ENCODE measurements at places on chromosomes 16 and 17.

DNA sequence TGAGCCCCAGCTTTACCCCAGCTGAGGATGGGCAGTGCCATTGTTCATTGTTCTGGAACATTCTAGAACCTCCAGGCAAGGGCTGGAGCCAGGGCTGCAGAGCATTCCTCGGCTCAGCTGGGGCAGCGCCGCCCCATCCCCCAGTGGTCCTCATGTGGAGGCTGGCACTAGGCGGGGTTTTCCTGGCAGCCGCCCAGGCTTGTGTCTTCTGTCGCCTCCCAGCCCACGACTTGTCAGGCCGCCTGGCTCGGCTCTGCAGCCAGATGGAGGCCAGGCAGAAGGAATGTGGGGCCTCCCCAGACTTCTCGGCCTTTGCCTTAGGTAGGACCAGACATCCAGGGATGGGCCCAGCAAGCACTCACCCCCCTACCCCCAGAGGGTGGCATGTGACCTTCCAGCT lies at the start of gene TMEM95:
TMEM95 (plus strand) TSS at position 104 of the 400 bp plus-strand sequence; CDS start at position 153, 49 bp downstream.
- no peak for ATAC-seq

DNA sequence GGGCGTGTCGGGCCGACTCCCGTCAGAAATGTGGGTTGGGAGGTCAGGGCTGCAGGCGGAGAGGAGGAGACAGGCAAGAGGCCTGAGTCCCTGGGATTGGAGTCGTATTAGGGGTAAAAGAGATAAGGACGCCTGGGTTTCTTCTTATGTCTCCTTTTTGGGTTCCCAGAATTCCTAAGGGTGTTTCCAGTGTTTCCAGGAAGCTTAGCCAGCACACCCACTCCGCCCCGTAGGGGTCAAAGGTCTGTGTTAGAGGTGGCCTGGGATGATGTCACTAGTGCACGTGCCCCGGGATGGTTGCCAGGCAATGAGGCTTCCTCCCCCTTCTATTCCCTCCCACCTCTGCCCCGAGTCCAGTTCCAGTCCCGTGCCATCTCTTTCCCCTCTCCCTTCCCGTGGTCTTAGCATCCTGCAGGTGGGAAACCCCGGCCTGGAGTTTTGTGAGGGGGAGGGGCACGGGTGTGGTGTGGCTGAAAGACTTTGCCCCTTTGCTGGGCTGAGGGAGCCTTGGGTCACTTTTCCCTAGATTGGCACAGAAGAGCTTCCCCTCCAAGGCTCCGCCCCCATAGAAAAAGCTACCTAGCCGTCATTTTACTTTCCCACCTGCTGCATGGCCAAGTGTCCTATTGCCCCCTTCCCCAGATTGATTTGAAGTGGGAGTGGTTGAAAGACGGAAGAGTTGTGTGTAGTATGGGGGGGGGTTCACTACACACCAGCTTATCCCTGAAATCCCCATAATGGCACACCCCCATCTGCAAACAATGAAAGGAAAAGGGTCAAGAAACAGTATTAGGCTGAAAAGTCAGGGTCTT lies 2.8 kb downstream of the KDM6B start:
- ATAC-seq = no peak

- ATAC-seq = no peak
These were observed 14.5 kb downstream of the MAP1LC3B start for GRCh38 chr16:87406495-87407088.

DNA sequence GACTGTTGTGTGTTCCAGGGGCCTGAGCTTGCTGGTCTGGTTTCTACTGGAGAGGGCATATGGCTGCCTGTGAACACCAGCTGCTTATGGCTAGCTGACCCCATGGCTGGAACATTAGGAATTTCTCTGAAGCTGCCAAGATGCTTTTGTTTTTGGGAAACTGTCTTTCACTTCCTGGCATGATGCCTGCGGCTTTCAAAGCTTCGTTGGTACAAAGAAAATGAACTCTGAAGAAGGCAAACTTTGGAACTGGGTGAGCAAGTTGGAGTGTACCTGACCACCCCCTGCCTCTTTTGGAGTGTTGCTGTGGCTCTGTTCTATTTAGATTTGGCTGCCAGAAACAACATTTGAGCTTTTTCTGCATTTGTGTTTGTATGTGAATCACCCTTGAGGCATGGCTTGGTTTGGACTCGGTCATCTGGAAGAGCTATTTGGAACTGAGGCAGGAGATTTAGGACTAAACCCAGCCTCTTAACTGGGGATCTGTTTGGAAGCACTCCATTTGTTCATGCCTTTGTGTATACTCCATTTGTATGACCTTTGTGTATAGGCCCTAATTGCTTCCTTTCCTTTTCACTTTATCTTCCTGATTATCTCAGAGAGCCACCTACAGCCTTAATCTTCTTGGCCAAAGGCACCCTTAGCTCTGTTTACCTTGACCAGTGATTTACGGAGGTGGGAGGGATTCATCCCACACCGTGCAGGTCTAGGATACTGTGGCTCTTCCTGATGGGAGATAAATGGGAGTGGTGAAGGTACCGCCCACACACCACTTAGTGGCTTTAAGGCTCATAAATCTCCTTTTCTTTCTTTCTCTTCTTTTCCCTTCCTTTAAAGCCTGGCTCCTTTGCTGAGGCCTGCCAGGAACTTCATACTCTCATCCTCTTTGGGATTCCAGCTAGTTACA lies 7.3 kb upstream of the CPHXL start:
- no peak for ATAC-seq

DNA sequence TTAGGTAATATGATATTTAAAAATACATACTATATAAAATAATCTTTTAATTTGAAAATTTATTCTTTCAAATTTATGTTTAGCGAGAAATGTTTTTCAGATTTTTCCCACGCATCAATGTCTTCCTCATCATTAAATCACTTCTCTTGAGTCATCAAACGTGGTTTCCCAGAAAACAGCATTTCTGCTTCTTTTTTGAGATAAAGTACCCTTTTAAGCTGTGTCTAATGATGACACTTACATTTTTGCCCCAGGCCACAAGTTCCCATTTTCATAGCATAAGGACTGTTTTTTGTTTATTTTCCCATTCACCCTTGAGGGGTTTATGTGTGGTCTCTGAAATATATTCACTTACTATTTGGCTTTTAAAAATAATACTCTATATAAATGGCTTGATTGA lies 139.0 kb upstream of the HS3ST3A1 start:
- ATAC-seq = no peak

DNA sequence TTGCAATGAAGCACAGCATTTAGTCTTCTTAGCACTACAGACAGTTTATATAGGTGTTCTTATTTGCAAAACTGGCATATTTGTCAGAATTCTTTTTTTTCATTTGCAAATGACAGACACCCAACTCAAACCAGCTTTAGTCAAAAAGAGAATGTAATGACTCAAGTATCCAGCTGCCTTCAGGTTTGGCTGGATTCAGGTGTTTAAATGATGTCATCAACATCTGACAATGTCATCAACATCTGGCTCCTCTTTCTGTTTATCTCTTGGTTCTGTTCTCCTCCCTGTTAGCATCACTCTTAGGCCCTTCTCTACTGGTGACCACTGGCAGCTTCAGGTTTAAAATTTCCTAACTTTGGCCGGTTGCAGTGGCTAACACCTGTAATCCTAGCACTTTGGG lies 18.9 kb downstream of the TMC5 start:
- ATAC-seq = peak; percentile 39

DNA sequence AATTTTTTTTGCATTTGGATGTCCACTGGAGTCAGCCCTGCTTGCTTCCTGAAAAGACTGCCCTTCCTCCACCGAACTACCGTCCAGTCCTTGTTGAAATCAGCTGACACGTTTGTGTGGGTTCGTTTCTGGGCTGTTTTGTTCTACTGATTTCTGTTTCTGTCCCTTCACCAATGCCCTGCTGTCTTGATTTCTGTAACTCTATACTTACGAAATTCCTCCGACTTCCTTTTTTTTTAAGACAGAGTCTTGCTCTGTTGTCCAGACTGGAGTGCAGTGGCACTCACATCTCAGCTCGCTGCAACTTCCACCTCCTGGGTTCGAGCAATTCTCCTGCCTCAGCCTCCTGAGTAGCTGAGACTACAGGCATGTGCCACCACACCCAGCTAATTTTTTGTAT lies 8.4 kb upstream of the GAA start:
- no peak for ATAC-seq

DNA sequence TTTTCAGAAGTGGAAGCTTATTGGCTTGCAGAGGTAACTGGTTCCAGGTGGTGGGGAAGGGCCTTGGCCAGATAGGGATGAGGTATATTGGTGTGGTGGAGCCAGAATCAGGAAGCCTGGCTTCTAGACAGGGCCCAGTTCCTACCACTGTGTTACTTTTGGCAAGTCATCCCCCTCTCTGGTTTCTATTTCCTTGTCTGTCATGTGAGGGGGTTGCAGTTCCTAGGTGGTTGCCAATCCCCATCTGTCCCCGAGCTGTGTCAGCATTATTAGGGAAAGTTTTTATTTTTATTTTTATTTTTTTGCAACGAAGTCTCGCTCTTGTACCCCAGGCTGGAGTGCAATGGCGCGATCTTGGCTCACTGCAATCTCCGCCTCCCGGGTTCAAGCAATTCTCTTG lies 3.0 kb downstream of the SMCR8 start:
- ATAC-seq = no peak

DNA sequence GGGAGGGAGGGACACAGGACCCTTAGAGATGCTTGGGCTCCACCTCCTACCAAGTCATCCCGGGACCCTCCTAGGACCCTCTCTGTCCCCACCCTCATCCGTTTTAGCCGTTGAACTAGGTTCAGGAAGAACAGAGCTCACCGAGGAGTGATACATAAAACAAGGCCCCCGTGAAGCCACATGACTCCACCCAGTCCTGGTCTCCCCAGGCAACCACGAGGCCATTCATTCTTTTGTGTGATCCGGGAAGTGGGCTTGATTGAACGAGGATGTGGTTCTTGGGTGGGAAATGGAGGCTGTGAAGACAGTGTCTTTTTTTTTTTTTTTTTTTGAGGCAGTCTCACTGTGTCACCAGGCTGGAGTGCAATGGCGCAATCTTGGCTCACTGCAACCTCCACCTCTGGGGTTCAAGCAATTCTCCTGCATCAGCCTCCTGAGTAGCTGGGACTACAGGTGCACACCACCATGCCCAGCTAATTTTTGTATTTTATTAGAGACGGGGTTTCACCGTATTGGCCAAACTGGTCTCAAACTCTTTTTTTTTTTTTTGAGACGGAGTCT lies 14.8 kb downstream of the TRARG1 start:
- ATAC-seq = peak; percentile 88

- ATAC-seq = no peak
These were observed 128.7 kb downstream of the CHD9 start for GRCh38 chr16:53183442-53183841.

DNA sequence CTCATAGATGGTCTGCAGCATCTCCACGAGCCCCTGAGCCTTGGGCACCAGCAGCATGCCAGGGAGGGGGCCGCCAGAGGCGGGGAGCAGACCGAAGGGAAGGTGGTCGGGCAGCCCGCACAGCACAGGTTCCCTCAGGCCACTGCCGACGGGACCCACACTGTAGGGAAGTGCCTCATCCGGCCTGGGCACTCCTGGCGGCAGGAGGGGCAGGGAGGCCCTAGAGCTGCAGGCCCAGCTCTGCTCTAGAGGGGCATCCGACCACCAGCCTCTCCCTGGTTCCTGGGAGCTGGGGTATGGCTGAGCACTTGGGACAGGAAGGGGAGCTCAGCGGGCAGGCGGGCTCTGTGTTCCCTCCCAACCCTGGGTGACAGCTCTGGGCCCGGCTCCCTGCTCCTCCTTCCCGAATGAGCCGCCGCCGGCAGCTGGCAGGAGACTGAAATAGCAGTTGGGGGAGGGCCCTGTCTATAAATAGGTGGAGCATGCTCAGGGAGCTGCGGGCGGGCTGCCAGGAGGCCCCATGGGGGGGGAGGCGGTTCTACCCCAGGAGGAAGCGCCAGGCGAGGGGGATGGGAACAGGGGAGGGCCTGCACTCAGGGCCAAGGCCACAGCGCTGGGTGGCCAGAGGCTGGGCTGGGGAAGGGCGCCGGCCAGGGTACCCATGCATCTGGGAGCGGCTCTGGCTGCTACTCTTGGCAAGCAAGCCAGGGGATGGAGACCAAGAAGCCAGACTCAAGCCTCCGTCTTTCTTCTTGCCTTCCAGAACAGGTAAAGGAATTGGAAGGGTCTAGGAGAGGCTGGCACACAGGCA lies 12.4 kb downstream of the HDAC5 start:
- ATAC-seq = peak; percentile 37

DNA sequence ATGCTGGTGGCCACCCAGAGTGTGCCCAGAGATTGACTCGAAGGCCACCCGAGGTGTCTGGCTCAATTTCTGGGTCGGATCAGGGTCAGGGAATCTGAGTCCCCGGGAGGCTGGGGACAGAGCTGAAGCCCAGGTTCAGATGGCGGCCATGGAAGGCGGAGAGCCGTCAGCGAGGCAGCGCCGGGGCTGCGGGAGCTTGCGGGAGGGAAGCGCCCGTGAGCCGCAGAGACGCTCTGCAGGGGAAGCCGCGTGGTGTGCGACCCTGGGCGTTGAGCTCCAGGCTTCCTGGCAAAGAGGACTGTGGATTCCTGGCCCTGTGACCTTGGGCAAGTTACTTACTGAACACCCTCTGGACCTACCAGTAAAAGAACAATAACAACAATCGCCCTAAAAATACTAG lies 518 bp upstream of the SPATA22 start:
- ATAC-seq = no peak

- ATAC-seq = no peak
These were observed 218.2 kb upstream of the CHMP6 start for GRCh38 chr17:80773243-80773991.

- ATAC-seq = no peak
These were observed 45.4 kb upstream of the HSBP1 start for GRCh38 chr16:83762141-83762991.

GRCh38 chr17:36593656-36594316 lies 2.1 kb downstream of the DHRS11 start:
- ATAC-seq = no peak

GRCh38 chr16:85921026-85921425 lies 22.1 kb downstream of the IRF8 start:
- ATAC-seq = no peak

DNA sequence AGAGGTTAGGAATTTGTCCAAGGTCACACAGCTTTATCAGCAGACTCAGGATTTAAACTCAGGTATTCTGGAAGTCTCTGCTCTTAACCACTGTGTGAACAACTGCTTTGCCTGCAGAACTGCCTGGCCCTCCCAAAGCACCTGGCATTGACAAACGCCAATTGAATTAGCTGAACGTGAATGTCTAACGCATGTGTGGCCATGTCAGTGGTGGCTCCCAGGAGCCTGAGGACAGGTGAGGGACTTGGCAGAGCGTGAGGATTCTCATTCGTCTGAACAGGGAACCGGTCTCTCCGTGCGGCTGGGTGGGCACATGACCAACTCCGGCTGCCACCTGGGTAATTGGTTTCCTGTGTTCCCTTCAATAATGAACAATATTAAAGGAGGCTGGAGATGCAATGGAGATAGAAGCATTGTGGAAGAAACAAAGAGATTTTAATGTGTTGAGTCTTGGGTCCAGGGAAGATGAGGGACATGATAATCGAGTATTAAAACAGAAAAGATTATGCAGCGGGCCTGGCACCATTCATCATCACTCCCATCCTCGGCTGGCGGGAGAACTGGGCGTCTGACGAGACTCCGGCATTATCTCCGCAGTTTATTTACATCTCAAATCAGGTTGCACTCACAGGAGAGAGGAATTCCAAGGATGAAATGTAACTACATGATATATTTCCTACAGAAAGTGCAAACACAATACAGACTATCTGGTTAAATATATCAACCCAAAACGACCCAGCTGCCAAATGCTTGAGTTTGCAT lies 113.5 kb downstream of the NPIPB5 start:
- ATAC-seq = no peak
